ENCODE measurements at places on chromosomes 6 and 20.

- DNase-seq: no peak
- H3K4me1 ChIP-seq: no peaks in the 10 kb centered on the region
- H3K27me3 ChIP-seq: no peaks in the 10 kb centered on the region
- no peak overlapping the region for H3K4me3 ChIP-seq
- no peak overlapping the region for H3K27ac ChIP-seq
- no peaks in the 10 kb centered on the region for H3K36me3 ChIP-seq
Measured at GRCh38 chr6:84460491-84460890, 233.0 kb upstream of the CEP162 start.

GRCh38 chr20:45487231-45487635, 17.7 kb downstream of the WFDC2 start:
- no peak overlapping the region for H3K27ac ChIP-seq
- H3K27me3 ChIP-seq: peaks cover 21% of the 10 kb centered on the region

- no peaks in the 10 kb centered on the region for H3K27me3 ChIP-seq
- peaks cover 72% of the 10 kb centered on the region for H3K4me1 ChIP-seq
- H3K27ac ChIP-seq: no peak overlapping the region
- H3K36me3 ChIP-seq: peaks cover 10% of the 10 kb centered on the region
Measured at GRCh38 chr6:129692467-129692866, 17.5 kb downstream of the ARHGAP18 start.

GRCh38 chr6:47209632-47210031, 100.1 kb downstream of the TNFRSF21 start:
- peaks cover 10% of the 10 kb centered on the region for H3K27me3 ChIP-seq
- peaks cover 4% of the 10 kb centered on the region for H3K4me1 ChIP-seq
- DNase-seq: no peak

DNA sequence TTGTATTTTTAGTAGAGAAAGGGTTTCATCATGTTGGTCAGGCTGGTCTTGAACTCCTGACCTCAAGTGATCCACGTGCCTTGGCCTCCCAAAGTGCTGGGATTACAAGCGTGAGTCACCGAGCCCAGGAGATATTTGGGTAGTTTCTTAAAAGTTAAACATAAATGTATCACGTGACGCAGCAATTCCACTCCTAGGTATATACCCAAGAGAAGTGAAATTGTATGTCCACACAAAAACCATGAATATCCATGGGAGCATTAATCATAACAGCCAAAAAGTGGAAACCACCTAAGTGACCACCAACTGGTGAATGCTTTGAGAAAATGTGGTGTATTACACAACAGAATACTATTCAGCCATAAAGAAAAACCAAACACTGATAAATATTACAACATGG, 164.8 kb downstream of the MRPL14 start:
- H3K27me3 ChIP-seq: peaks cover 42% of the 10 kb centered on the region
- no peak overlapping the region for H3K27ac ChIP-seq
- no peaks in the 10 kb centered on the region for H3K4me1 ChIP-seq
- no peak for DNase-seq
- H3K36me3 ChIP-seq: no peaks in the 10 kb centered on the region
